ENCODE measurements at places on chromosomes 2 and 18.

GRCh38 chr2:25838152-25838756, 40.0 kb downstream of the ASXL2 start:
- H3K27me3 ChIP-seq, result no peaks in the 10 kb centered on the region
- no peak overlapping the region for H3K4me3 ChIP-seq
- no peak overlapping the region for H3K27ac ChIP-seq
- peaks cover 11% of the 10 kb centered on the region for H3K36me3 ChIP-seq
- H3K4me1 ChIP-seq, result no peaks in the 10 kb centered on the region
- no peak for DNase-seq

GRCh38 chr18:13643261-13643751, 83.1 kb downstream of the FAM210A start:
- H3K27me3 ChIP-seq, result no peaks in the 10 kb centered on the region
- H3K27ac ChIP-seq, result no peak overlapping the region
- H3K36me3 ChIP-seq, result peaks cover 29% of the 10 kb centered on the region
- H3K4me1 ChIP-seq, result no peaks in the 10 kb centered on the region
- no peak for DNase-seq

DNA sequence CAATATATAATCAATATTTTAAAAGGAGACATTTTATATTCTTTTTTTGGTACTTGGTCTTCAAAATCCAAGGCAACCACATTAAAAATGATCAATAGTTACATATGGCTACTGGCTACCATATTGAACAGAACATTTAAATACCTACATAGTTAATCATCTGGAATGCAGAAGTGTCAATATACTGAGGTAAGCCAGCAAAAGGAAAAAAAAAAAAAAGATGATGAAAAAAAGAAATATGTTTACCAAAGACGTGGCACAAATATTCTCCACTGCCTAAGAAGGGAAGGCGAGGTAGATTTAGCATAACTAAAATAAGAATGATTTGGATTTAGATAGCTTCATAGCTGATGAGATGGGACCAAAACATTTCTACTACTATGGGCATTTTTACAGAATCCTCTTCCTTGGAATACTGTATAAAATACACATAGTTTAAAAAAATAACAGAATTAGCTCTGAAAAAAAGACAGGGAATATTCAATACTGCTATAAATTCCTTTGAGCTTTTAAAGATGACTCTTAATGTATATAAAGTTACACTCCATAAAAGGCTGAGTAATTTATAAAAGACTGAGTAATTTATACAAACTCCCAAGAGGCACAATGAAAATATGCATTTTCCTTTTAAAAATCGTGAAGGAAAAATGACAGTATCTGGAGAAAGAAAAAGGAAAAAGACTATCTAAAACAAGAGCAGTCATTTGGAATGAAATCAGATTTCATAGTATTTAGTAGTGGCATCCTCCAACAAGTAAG, 63.5 kb downstream of the CDH2 start:
- no peak overlapping the region for H3K4me3 ChIP-seq
- DNase-seq, result no peak
- no peaks in the 10 kb centered on the region for H3K27me3 ChIP-seq

- no peaks in the 10 kb centered on the region for H3K4me1 ChIP-seq
- no peaks in the 10 kb centered on the region for H3K36me3 ChIP-seq
- H3K27me3 ChIP-seq, result no peaks in the 10 kb centered on the region
- H3K4me3 ChIP-seq, result no peak overlapping the region
Measured at GRCh38 chr2:181536730-181537129, 79.5 kb downstream of the ITGA4 start.

- peaks cover 24% of the 10 kb centered on the region for H3K4me1 ChIP-seq
- no peaks in the 10 kb centered on the region for H3K27me3 ChIP-seq
- peak overlapping the region; percentile 44 for H3K27ac ChIP-seq
- DNase-seq, result peak; percentile 26
- H3K36me3 ChIP-seq, result no peaks in the 10 kb centered on the region
Measured at GRCh38 chr2:15965564-15966019, 25.2 kb downstream of the MYCN start.

DNA sequence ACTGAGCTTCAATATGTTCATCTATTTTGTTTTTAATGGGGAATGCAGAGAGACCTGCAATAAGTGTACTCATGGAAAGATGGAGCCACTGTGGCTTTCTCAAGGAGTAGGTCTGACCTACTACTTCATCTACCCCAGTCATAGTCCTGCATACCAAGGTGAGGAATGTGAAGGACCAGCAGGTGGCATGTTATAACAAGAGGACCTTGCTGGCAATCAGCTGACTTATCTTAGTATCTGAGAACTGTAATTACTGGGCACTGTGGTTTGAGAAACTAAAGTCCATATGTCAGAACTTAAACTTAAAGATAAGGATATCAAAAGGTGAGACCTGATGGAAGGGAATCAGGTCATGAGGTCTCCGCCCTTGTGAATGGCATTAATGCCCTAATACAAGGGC, 1104.2 kb downstream of the BCL11A start:
- H3K4me1 ChIP-seq, result no peaks in the 10 kb centered on the region
- no peak overlapping the region for H3K4me3 ChIP-seq
- H3K27ac ChIP-seq, result no peak overlapping the region
- H3K36me3 ChIP-seq, result no peaks in the 10 kb centered on the region

- no peak for DNase-seq
- H3K4me3 ChIP-seq, result no peak overlapping the region
- H3K27me3 ChIP-seq, result peaks cover 3% of the 10 kb centered on the region
- no peak overlapping the region for H3K27ac ChIP-seq
- no peaks in the 10 kb centered on the region for H3K4me1 ChIP-seq
Measured at GRCh38 chr2:108407864-108408729, 30.3 kb downstream of the SULT1C4 start.

DNA sequence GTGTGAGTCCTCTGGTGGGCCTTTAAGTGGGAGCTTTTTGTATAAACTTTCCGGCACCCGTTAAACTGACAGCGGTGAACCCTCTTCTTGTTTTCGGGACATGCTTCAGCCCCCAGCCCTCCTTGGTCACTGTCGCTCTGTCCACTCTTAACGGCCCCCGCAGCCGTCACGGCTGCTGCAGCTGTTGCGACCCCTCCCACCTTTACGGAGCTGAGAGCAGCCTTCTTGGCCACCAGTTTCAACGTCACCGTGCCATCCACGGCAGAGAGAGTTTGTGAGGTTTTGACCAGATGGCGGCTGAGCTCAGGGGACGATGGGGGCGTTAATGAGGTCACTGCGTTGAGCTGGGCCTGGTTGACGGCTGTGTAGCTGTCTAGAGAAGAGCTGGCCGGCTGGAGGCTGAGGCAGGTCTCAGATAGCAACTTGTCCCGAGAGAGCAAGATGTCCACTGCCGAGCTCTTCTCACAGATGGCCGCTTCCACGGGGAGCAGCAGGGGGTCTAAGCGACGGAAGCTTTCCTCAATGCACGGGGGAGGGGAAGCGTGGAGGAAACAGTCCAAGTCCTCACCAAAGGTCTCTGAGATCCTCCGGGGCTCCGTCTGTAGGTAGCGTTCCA, 41.9 kb downstream of the KLF7 start:
- no peaks in the 10 kb centered on the region for H3K4me1 ChIP-seq
- no peak for DNase-seq
- H3K27me3 ChIP-seq, result peaks cover 2% of the 10 kb centered on the region
- H3K4me3 ChIP-seq, result no peak overlapping the region
- H3K36me3 ChIP-seq, result no peaks in the 10 kb centered on the region

DNA sequence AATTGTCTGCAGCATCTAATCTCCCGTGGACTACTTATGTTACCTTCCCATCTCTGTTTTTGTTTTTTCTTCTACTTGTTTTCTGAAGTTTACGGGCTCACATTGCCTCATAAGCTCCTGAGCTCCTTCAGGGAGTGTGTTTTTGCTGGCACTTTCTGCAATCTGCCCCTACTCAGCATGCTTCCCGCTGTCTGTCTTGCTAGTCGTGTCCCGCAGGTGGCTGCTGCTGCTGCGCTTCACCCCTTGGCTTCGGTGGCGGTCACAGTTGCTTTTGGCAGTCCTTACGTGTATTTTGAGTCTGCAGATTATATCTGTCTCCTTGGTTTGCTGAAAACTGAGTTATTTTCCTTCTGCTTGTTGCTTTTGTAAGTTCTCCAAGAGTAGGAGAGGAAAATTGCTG, 37.3 kb downstream of the FER1L5 start:
- peaks cover 2% of the 10 kb centered on the region for H3K27me3 ChIP-seq
- no peak overlapping the region for H3K27ac ChIP-seq
- no peak for DNase-seq
- H3K36me3 ChIP-seq, result no peaks in the 10 kb centered on the region
- no peak overlapping the region for H3K4me3 ChIP-seq
- no peaks in the 10 kb centered on the region for H3K4me1 ChIP-seq

GRCh38 chr2:208541989-208542464, 135.4 kb downstream of the PTH2R start:
- no peak for DNase-seq
- no peaks in the 10 kb centered on the region for H3K4me1 ChIP-seq

- peaks cover 6% of the 10 kb centered on the region for H3K36me3 ChIP-seq
- H3K27me3 ChIP-seq, result no peaks in the 10 kb centered on the region
- no peak overlapping the region for H3K4me3 ChIP-seq
- peak overlapping the region; percentile 90 for H3K27ac ChIP-seq
Measured at GRCh38 chr2:105751272-105751671, 6.6 kb downstream of the NCK2 start.

All from T-cell (primary cell).